ENCODE measurements at places on chromosomes 13 and 19.

DNA sequence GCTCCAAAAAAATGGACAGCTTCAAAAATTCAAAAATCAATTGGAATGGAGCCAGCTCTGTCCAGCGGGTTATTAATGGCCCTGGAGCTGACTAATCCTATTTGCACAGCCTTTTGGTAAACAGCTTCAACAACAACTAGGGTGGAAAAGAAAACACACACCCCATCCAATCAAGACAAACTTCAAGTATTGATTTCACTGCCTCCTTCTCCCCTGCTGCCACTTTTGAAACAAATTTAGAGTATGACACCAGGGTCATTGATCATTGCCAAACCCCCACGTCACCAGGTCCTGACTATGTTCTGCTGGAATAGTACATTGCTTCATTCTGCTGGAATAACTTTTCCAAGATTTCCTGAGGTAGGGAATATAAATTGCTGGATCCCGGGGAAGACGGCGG lies 56.8 kb upstream of the GTF3A start:
- no peak for ATAC-seq

GRCh38 chr13:20877902-20878301 lies 24.6 kb downstream of the XPO4 start:
- ATAC-seq: no peak

DNA sequence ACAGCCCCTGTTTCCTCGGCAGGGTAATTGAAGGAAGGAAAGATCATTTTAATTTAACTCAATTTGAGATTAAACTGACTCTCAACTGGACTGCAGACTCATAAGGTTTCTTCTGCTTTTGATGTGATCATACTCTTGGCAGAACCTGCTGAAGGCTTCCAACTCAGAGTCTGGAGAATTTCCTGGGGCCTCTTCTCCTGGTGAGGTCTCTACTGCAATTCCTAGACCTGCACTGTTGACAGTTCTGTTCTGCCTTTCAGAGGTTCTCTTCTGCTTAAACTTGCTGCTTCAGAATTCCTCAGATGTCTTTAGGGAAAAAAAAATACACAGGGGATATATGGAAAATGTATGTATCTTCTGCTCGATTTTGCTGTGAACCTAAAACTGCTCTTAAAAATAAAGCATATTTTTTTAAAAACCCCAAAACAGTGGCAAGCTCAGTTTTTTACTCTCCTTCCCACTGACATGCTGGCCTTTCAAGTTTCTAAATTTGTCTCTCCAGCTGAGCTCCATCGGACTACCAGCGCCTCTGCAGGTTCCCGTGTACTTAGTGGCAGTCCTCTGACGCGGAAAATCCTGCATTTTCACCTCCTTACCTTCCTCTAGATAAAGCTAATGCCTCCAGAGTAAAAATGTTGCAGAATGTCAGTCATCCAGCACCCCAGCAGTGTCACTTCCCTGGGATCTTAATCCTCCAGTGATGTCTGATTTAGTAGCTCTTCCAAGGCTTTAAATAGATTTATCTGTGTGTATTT lies 733.5 kb upstream of the SGCG start:
- no peak for ATAC-seq

DNA sequence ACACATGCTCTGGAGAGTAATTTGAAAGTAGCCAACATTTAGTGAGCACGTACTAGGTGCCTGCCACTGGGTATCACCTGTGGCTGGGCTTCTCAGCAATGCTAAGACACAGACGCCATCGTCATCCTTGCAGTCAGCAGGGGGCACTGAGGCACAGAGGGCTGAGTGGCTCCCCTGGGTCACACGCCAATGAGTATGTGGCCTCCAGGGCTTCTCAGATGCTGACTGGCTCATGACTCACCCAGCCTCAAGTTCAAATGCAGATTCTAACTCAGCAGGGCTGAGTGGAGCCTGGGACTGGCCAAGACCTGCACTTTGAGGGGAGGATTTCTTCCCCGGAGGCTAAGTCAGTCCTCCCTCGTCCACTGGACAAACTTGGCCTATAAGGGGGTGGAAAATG lies 115.1 kb upstream of the CACNA1A start:
- peak; percentile 89 for ATAC-seq

DNA sequence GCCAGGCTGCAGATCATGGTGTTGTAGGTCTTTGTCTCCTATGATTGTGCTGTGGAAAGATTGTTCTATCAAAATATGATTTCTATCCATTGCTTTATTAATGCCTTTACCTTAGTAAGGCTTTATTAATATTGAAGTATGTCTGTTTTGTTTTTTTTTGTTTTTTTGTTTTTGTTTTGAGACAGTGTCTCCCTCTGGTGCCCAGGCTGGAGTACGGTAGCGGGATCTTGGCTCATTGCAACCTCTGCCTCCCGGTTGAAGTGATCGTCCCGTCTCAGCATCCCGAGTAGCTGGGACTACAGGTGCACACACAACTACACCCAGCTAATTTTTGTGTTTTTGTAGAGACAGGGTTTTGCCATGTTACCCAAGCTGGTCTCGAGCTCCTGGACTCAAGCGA lies 7.7 kb downstream of the IRGC start:
- peak; percentile 37 for ATAC-seq

DNA sequence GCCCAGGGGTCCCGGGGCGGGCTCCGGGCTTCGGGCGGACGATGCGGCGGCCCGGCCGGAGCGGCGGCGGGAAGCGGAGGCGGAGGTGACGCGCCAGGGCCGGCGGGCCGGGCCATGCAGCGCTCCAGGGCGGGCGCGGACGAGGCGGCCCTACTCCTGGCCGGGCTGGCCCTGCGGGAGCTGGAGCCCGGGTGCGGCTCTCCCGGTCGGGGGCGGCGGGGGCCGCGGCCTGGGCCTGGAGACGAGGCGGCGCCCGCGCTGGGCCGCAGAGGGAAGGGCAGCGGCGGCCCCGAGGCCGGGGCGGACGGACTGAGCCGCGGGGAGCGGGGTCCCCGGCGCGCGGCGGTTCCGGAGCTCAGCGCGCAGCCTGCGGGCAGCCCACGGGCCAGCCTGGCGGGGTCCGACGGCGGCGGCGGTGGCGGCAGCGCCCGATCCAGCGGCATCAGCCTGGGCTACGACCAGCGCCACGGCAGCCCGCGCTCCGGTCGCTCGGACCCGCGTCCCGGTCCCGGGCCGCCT lies 362 bp downstream of the WTIP start:
- peak; percentile 11 for ATAC-seq

DNA sequence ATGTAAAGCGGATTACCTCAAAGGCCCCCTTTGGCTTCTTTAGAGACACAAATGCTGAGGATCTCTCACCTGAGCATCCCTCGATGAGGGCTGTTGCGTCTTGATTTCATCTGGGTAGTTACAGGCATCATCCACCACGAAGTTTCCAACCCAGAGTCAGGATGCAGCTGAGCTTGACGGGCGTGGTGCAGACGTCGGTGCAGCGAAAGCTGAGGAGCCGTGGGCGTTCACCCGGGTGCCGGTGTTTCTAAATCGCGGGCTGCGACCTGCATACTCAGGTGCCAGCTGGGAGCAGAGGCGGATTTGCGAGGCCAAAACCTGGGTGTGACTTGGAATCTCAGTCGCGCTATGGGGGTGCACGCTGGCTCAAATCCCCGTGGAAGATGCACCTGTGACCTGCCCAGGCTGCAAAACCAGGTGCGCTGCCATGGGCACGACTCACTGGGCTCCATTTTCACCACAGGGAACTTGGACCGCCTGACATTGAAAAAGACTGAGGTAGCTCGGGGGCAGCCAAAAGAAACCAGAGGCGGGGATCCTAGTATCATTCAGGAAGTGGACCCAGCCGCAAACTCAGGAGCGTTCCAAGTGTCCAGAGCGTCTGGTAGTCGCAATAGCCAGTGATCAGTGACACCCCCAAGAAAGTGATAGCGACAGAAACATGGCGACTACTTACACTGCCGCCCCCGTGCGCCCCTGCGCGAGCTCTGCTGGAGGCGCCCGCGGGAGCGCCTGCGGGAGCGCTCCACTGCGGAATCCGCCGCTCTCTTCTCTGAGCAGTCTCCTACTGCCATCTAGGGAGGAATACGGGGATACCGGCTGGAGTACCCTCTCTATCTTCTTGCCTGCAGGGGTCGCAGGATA lies 36.4 kb upstream of the IGFL4 start:
- peak; percentile 95 for ATAC-seq

GRCh38 chr13:51786425-51787265 lies 17.3 kb downstream of the DHRS12 start:
- peak; percentile 52 for ATAC-seq

GRCh38 chr13:109243311-109243951 lies 543.0 kb downstream of the IRS2 start:
- ATAC-seq: peak; percentile 98

DNA sequence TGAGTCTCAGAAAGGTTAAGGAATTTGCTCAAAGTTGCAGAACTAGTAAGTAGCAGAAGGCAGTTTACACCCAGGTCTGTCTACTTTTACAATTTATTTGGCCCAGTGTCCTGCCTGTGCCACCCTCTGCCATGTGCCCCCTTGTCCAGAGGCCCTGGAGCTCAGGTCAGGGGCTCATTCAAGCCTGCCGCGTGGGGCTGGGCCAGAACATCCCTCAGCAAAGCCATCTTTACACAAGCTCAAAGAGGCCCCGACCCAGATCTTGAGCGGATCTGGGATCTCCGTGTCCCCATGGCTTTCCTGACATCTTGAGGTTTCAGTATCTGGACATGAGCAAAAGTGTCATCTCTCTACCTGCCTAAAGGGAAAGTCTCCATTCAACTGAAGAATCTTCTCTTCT lies 76.4 kb upstream of the VSTM2B start:
- no peak for ATAC-seq

DNA sequence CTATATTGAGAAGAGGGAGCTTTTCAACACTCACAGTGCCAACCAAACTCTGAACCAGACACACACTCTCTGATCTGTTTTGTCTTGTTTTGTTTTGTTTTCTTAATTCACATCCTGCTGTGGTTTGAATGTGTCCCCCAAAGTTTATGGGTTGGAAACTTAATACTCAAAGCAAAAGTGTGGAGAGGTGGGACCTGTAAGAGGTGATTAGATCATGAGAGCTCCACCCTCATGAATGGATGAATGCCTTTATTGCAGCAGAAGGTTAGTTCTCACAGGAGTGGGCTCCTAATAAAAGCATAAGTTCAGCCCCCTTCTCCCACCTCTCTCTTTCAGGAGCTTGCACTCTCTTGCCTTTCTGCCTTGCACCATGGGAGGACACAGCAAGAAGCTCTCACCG lies 957.1 kb downstream of the PCDH9 start:
- no peak for ATAC-seq

GRCh38 chr13:53631511-53631910 lies 602.9 kb downstream of the OLFM4 start:
- ATAC-seq: no peak

- ATAC-seq: no peak
These were observed 20.4 kb downstream of the GJA3 start for GRCh38 chr13:20140487-20140886.

DNA sequence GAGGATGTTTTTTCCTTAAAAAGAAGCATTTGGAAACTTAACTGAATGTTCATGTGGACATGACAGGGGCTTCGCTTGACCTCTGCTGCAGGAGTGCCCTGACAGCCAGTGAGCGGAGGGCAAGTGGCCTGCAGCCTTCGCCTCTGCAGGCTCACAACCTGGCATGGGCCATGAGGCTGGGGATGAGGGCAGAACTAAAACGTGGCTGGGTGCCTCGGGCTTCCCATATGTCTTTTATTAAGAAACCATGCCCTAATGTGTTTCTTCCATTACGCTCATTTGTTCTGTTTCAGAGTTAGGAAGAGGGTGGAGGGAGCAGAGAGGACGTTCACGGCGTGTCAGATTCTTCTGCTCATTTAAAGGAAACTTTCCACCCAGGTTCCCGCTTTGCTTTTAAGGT lies 2.9 kb downstream of the ARHGEF7 start:
- no peak for ATAC-seq

- no peak for ATAC-seq
These were observed 419.8 kb downstream of the SLITRK6 start for GRCh38 chr13:85379433-85379832.

DNA sequence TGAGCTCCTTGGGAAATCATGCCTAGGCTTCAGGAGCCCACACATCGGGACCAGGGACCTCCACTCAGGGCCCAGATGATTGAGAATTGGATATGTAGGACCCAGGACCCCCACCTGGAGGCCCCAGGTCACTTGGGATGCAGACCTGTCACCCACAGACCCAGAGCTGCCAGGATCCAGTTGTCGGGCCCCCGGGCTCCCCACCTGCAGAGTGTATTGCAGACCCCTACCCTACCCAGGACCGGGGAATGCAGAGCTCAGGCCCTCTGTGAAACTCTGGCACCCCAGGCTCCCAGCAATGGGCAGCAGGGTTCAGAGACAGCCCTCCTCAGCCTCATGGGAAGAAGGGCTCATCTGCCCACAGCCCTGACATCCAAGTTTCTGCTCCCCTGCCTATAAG lies 5.9 kb downstream of the NFKBIB start:
- no peak for ATAC-seq

GRCh38 chr19:6312018-6312417 lies 21.4 kb downstream of the ACER1 start:
- ATAC-seq: peak; percentile 74

GRCh38 chr13:36666477-36667229 lies 7.2 kb upstream of the SERTM1 start:
- ATAC-seq: no peak

- ATAC-seq: peak; percentile 32
These were observed 29.1 kb downstream of the SHISA2 start for GRCh38 chr13:26022538-26023292.

- ATAC-seq: no peak
These were observed 18.6 kb upstream of the COG3 start for GRCh38 chr13:45446181-45446580.

DNA sequence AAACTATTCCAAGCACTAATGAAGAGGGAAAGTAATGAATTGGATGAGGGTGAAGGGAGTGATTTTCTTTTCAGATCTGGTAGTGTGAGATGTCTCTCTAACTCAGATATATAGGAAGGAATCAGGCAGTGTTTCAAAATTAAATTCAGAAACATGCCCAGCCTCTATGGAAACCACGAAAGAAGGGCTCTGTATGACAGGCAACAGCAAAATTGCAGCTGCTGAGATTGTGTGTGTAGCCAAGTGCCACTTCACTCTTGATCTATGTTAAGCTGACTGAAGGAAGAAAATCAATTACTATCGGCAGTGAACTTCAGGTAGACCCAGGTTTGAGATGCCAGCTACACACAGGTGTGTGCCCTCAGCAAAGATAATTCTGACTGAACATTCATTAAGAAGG lies 387.4 kb downstream of the PCDH9 start:
- ATAC-seq: no peak

DNA sequence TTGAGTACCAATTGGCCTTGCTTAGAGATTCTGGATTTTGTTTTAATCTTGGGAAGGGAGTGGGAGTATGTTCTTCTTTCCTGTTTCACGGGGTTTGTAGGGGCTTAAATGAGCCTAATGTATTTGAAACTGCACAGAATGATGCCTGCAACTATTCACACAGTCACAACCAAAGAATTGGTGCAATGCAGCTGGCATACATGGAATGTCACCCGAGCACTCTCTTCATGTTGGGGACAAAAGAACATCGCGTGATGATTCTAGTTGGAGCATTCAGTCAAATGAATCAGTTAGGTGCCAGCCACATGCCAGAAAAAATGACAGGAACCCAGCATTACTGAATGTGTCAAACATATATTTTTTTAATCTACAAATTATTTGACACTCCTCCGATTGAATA lies 22.1 kb downstream of the STARD13 start:
- no peak for ATAC-seq

- ATAC-seq: peak; percentile 75
These were observed 24.1 kb upstream of the CASP14 start for GRCh38 chr19:15025217-15025616.

GRCh38 chr13:112615391-112615790 lies 27.4 kb upstream of the TUBGCP3 start:
- no peak for ATAC-seq
